ENCODE measurements at places on chromosomes 1 and 21.

GRCh38 chr1:201715801-201716741 lies 112.9 kb upstream of the IPO9 start:
- no peak for DNase-seq

DNA sequence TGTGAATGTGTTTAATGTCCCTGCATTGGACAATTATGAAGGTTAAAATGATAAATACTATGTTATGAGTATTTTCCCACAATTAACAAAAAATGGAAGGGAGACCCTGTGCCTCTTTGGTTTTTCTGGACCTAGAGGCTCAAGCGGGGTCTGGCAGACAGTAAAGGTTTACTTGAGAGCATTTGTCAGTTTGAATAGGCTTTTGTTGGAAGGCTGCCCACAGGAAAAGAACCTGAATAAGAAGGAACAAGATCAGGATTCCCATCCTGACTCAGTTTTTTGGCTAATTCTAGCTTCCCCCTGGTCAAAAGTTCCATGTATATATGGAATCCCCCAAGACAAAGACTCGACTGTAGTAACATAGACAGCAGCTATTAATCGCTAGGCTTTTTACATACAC lies 150.9 kb upstream of the JUN start:
- DNase-seq: no peak

- no peak for DNase-seq
These were observed 255.1 kb upstream of the FGGY start for GRCh38 chr1:59041646-59042277.

DNA sequence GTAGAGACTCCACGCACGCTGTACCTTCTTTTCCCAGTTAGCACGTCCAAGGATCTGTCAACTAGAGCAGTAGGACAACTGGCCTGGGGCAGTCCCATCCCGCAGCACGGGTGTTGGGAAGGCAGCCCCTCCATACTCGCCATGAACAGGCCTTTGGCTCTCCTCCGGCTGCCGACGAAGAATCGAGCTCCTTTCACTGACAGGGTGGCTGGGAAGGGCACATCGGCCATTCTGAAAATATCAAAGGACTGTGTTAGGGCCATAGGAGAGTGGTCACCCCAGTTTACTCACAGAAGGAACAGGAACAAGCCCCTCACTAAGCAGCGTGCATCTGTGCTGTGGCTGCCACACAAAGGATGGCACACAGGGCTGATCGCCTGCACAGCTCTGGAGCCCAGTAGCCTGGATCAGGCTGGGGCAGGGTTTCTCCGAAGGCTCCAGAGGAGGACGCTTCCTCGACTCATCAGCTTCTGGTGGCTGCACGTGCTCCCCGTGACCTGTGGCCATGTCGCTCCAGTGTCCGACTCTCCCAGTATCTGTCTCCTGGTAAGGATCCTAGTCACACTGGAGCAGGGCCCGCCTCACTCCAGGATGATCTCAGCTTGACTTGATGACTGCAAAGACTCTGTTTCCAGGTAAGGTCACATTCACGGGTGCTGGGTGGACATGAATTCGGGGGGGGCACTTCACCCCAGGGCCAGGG lies 8.9 kb downstream of the KRTAP10-1 start:
- DNase-seq: no peak

DNA sequence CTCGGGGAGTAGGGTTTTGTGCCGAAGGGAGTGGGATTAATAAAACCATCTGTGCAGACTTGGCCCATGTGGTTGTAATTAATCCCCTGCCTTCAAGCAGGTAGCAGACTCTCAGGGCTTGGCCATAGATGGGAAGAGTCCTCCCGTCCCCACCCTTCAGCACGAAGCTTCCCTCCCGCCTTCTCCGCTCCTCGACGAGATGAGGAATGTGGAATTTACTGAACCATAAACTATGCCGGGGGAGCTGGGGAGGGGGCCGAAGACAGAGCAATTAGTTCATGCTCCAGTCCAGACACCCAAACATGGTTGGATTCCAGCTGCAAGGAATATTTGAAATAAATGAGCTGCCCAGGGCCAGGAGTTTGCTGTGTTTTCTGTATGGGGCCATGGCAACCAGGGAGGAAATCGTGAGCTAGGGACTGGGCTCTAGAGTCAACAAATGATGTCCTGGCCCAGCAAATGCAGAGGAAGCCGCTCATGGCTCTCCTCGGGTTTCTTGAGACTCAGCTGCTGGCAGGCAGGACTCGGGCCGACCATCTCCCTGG lies 78.8 kb downstream of the SPSB1 start:
- DNase-seq: no peak

DNA sequence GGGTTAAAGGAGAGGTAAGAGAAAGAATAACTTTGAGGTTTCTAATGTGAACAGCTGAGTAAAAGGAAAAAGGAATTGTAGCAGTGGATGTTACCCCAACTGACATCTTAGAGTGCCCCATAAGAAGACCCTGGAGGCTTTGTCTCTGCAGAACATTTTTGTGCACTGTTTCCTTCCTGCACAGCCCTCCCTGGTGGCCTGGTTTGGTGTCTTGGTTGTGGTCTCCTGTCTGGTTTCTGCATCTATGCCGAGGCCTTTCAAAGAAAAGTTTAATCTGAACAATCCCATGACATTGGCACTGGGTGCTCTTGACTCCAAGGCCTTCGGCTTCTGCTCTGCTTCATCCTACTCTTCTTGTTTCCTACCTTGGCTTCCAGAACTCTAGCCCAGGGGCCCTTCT lies 57.8 kb downstream of the RHOU start:
- DNase-seq: peak; percentile 17

GRCh38 chr1:117093870-117094621 lies 27.5 kb downstream of the TRIM45 start:
- peak; percentile 10 for DNase-seq

Measured in T-cell (primary cell).